ENCODE measurements at places on chromosomes 1 and 21.

- DNase-seq: no peak
Measured at GRCh38 chr1:67801903-67802302, 31.4 kb downstream of the GNG12 start.

- DNase-seq: no peak
Measured at GRCh38 chr21:24171736-24172135, 1435.5 kb downstream of the MRPL39 start.

- DNase-seq: no peak
Measured at GRCh38 chr21:43834146-43834905, 30.7 kb upstream of the AGPAT3 start.

- DNase-seq: no peak
Measured at GRCh38 chr1:157469752-157470675, 82.3 kb downstream of the FCRL5 start.

GRCh38 chr1:203506858-203507626, 13.1 kb downstream of the OPTC start:
- no peak for DNase-seq

DNA sequence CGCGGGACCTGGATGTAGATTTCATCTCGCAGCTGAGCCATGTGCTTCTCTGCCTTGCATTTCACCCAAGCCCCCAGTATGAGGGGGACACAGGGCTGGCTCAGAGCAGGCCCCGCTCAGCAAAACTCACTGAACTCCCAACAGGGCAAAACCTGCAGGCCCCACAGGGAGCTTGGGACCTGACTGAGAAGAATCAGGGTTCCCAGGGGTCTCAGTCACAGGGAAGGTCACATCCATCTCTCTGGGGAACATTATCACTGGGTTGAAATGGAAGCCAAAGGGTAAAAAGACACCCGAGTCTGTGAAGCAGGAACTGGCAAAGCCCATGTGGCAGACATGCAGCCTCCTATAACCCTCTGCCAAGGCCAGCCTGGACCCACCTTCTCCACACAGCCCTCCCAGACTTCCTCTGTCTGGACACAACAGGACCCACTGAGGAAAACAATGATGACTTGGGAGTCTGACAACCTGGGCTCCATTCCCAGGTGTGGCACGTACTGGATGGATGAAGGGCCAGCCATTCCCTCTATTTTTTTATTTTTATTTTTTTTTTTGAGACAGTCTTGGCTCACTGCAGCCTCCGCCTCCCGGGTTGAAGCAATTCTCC, 11.7 kb downstream of the HSPG2 start:
- no peak for DNase-seq

DNA sequence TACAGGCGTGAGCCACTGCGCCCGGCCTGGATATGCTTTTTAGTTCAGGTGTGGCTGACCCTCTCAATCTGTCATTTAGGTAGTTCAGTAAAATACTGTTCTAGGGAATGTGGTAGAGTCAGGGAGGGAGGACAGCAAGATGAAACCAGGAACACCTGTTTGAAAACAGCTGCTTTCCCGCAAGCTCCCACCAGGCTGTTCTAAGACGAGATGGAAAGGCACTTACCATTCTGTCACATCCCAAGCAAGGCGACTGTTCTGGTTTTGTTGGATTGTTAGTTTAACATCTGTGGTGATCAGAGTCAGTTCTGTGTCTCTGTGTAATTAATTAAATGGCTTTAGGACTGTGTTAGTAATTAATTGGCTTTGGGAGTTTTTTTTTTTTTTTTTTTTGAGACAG, 2.9 kb downstream of the CHAF1B start:
- DNase-seq: no peak

DNA sequence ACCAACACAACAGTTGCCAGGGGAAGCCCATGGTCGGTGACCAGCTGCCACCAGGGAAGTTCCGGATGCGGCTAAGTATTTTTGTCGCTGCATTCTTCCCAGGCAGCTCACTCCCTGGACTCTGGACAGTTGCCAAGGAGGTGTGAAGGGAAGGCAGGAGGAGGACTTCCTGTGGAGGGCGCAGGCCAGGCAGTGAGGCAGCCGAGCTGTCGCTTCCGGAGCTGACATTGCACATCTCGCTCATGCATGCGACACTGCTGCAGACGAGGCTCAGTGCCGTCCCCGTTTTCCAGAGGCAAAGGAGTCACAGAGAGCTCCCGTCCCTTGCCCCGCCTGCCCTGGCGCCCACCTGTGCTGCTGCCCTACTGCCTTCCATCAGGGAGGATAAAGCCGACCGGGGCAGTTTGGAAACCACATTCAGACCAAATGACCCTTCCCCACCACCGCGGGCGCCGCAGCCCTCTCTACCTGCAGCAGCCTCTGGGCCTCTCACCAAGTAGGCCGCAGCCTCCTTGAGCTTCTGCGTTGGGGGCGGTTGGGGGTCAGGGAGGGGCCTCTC, 81.4 kb downstream of the NENF start:
- no peak for DNase-seq

DNA sequence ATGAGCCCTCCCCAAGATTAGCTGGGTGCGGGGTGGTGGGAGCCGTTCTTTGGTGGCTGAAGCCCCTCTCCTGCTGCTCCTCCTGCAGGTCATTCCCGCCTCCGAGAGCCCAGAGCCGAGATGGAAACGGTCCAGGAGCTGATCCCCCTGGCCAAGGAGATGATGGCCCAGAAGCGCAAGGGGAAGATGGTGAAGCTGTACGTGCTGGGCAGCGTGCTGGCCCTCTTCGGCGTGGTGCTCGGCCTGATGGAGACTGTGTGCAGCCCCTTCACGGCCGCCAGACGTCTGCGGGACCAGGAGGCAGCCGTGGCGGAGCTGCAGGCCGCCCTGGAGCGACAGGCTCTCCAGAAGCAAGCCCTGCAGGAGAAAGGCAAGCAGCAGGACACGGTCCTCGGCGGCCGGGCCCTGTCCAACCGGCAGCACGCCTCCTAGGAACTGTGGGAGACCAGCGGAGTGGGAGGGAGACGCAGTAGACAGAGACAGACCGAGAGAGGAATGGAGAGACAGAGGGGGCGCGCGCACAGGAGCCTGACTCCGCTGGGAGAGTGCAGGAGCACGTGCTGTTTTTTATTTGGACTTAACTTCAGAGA, 448 bp downstream of the G0S2 start:
- no peak for DNase-seq

- no peak for DNase-seq
Measured at GRCh38 chr1:26162220-26162709, 3.4 kb downstream of the FAM110D start.

- no peak for DNase-seq
Measured at GRCh38 chr1:85911742-85912141, 203.5 kb upstream of the ZNHIT6 start.

GRCh38 chr1:111225717-111226400, 1.7 kb upstream of the CHI3L2 start:
- DNase-seq: no peak

DNA sequence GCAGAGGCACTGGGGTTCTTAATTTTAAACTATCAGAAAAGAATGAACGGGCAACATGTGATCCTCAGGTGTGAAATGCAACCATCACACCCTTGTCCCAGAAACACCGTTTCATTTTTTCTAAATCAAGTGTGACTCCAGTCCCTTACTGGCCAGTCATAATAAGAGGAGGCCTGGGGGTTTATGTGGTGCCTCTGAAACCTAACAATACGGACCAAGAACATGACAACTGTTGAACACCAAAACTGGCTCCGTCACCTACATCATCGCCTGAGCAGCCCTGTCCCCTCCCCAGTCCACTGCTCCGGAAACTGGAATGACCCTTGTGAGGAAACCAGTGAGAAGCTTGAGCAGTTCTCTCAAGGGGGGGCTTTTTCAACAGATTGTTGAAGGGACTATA, 55.9 kb upstream of the KIF26B start:
- DNase-seq: no peak

DNA sequence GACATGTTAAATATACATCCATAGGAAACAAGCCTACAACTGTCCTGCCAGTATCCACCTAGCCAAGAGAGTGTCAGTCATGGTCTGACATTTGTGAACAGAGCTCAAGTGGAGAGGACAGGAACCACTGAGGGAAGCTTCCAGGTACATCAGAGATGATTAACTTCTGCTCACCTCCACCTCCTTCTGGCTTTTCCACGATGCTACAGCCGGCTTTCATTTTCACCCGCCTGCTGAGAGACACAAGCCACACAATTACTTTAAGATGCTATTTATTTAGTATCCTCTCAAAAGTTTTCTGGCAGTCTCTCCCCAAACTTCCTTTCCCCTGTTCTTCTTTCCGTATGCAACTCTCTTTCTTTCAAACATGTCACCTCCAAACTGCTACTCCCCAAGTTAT, 2.1 kb downstream of the ETV3 start:
- DNase-seq: no peak

- no peak for DNase-seq
Measured at GRCh38 chr21:41164981-41165655, 2.8 kb upstream of the BACE2 start.

DNA sequence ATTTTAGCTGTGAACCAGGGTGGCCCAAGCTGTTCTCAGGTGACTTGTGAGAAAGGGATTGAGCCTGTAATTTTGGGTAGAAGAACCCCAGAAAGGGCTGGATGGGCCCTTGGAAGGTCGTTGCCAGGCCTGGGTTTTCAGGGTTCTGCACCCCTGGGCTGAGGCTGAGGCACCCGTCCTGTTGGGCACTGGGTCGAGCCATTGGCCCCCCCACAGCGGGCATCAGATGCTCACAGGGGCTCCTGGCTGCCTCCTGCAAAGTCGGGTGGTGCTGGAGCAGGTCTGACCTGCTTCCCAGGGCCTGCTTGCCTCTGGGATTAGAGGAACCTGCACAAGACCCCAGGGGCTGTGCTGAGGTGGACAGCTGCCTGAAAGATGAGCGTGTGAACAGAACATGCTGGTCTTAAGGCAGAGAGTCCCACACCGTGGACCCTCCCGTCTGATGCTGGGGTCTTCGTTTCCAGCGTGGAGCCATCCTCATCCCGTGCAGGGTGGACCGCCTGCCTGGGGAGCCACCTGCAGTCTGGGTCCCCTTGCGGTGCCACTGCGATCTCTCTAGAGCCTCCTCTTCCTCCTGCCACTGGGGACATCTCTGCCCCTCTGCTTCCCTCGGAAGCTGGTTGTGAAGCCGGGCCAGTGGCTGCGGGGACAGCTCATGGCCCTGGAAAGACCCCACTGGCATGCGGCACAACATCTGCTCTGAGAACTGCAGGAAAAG, 1.7 kb upstream of the TRPM2 start:
- no peak for DNase-seq

- DNase-seq: no peak
Measured at GRCh38 chr1:55141295-55141893, 73.8 kb downstream of the USP24 start.

DNA sequence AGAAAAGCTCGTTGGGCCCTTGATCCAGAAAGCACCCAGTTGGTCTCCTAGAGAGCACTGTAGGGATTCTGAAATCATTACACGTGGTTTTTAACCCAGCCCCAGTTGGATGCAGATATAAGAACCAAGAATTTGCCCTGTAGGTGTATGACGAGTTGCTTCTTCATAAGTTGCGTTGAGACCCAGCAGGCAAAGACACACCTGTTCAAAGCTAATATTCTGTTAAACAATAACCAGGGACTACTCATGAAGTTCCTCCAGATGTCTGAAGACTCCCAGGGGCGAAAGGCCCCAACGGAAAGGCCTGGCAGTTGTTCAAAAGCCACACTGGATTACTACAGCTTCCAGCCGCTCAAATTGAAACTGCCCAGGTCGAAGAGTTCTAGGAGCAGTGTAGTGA, 88.6 kb upstream of the HNRNPU start:
- no peak for DNase-seq

DNA sequence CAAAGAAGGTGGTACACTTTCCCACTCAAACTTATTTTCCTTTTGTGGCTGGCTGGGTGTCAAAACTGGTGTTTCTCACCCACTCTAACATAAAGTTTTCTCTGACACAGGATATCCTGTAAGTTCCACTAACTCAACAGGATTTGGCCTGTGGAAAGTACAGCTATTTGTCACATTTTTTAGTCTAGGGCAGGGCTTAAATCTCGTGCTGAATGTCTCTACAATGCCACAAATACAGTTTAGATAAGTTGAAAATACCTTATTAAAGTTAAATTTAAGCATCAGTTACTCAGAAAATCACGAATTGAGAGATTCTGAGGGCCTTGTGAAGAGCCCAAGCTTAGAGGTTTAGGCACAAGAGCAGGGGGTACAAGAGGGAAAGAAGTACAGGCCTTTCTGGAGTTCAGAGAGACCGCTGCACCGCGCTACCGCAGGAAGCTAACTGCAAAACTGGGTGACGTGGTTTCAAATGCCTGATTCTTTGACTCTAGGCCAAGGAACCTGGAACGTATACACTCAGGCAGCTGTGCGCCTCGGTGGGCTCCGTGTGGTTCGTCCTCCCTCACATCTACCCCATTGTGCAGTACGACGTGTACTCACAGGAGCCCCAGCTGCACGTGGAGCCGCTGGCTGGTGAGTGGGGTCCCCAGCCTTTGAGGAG, 23.4 kb upstream of the PWP2 start:
- peak; percentile 21 for DNase-seq

DNA sequence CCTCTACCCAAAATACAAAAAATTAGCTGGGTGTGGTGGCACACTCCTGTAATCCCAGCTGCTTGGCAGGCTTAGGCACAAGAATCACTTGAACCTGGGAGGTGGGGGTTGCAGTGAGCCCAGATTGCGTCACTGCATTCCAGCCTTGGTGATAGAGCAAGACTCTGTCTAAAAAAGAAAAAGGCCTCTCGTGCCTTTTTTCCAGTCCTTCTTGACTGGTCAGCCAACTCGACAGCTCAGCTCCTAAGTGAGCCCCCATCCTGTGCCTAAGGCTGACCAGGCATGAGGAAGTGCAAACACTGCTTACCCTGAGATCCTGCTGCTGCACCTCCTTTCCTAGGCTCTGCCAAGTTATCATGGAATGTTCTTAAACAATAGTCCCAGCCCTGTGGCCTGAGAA, 10.1 kb upstream of the PROK1 start:
- no peak for DNase-seq

DNA sequence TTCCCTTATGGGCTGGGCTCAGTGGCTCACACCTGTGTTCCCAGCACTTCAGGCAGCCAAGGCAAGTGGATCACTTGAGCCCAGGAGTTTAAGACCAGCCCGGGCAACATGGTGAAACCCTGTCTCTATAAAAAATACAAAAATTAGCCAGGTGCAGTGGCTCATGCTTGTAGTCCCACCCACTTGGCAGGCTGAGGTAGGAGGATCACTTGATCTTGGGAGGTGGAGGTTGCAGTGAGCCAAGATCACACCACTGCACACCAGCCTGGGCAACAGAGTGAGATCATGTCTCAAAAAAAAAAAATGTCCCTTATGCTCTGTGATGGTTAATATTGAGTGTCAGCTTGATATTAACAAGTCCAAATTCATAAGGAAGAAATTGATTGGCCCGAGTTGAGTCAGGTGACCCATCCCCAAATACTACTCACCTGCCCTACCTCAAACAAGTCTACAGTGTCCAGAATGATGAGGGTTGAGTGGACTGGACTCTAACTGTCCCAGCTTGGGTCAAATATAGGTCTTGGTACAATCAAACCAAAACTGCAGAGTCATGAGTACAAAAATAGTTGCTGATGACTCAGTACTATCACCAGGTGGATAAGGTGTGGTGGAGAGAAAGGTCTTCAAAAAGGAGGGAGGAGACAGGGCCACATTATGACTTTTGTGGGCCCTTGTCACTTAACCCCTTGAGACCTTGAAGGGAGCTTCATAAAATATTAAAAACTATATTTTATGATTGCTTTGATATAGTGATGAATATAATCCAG, 161.0 kb downstream of the ZNF326 start:
- no peak for DNase-seq

GRCh38 chr1:154813846-154814505, 56.1 kb downstream of the KCNN3 start:
- DNase-seq: no peak

- no peak for DNase-seq
Measured at GRCh38 chr1:40258445-40258769, 371 bp downstream of the ZMPSTE24 start.

GRCh38 chr1:201513498-201514243, 6.7 kb upstream of the CSRP1 start:
- DNase-seq: no peak

All from activated T-helper 9 cell treated with anti-CD3 and anti-CD28 coated beads, Interleukin-2, amount 50 U/mL, for 16 hours (primary cell).